Keratinocyte (primary cell): ENCODE measurements at places on chromosomes 11 and 22. TPM values are rescaled to one million over a fixed set of nuclear protein-coding genes. Genes with fewer than 3 reads are reported as not detected.

DNA sequence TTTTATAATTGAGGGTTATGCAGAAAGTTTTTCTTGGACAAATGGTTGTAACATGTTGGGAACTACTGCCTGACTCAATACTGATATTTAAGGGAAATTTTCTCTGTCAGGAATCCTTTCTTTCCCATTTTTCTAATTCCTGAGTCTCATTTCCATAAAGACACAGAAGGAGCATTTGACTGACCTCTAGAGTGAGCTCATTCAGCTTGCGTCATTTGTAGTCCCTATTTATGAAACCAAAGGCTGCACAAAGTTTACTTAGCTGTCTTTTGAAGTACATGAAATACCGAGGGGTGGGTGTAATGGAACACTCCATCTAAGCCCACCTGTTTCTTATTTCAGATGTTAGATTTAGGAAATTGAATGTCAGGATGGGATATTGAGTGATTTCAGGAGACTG, 359.5 kb upstream of the C11orf87 start:
- H3K36me3 ChIP-seq, result no peaks in the 10 kb centered on the region
- H3K27ac ChIP-seq, result no peak overlapping the region
- no peak overlapping the region for H3K4me3 ChIP-seq
- DNase-seq, result no peak
- H3K4me1 ChIP-seq, result no peaks in the 10 kb centered on the region
- no peaks in the 10 kb centered on the region for H3K27me3 ChIP-seq

DNA sequence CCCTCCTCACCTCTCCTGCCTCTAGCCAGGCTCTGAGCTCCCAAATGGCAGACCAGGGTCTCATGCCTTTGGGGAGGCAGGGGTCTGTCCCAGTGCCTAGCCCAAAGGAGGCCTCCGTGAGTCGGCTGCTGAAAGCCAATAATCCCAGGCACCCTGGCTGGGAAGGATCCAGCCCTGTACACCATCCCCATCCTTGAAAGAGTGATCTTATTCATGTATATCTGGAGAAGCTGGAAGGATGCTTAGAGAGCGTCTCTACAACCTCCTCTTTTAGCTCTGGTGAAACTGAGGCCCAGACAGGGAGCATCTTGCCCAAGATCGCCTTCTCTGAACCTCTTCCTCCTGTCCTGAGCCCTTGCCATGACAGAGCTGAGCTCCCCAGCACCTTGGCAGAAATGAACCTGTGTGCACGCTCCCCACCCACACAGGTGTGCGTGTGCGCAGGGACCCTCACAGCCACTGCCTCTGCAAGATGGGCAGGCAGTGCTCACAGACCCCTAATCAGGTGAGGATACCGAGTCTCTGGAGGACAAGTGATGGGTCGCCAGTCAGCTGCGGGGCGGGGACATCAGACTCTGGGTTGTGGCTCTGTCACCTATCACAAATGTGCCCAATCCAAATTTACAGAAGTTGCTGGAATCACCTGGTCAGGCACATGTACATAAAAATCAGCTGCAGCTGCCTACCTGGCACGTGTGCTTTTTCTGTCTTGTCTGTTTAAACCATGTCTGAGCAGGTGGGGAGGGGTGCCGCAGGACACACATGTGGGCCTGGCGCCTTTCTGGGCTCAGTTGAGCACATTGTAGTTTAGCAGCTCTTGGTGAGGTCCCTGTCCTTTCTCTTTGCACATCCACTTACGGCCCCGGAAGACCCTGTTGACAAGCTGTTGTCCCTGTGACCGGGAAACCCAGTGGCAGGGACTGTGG, 49.3 kb upstream of the WNT7B start:
- H3K4me3 ChIP-seq, result no peak overlapping the region
- H3K27me3 ChIP-seq, result peaks cover 14% of the 10 kb centered on the region
- no peak for DNase-seq

DNA sequence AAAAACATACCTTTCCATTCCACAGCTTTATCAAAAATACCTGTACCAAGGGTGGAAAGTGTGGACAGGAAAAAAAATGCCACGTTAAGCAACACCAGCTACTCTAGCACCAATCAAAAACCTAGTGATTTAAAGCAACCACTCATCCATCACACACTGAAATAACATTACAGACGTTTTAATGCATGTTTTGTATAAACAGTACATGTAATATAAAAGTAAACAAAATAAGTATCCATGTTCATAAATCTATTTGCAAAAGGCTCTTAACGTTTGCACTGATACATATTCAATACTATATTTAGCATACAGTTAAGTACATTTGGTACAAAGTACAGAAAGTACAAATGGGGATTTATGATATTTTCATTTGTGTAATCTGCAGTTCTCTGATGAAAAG, 38.7 kb downstream of the CHKA start:
- no peak overlapping the region for H3K4me3 ChIP-seq
- H3K27me3 ChIP-seq, result no peaks in the 10 kb centered on the region
- H3K27ac ChIP-seq, result no peak overlapping the region
- no peaks in the 10 kb centered on the region for H3K36me3 ChIP-seq
- no peaks in the 10 kb centered on the region for H3K4me1 ChIP-seq

GRCh38 chr22:50151571-50152537, 18.7 kb upstream of the PANX2 start:
- H3K27ac ChIP-seq, result no peak overlapping the region
- H3K4me1 ChIP-seq, result peaks cover 11% of the 10 kb centered on the region
- no peak for DNase-seq
- H3K27me3 ChIP-seq, result peaks cover 20% of the 10 kb centered on the region
- no peaks in the 10 kb centered on the region for H3K36me3 ChIP-seq

DNA sequence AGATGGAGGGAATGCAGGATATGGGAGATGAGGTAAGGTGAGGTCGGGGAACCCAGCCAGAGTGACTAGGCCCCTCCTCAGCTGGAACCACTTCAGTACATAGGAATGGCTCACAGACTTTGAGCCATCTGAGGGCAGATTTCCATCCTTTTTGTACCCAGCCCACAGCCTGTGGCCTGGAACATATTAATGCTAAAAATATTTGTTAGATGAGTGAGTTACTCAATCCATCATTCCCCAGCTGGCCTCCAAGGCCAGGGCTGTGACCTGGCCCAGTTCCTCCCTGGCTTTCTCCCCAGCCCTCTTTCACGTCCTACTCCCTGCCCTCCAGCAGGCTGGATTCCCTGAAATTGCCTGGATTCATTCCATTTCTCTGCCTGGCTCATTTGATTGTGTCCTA, 57.2 kb upstream of the PRDM11 start:
- no peak overlapping the region for H3K4me3 ChIP-seq
- H3K4me1 ChIP-seq, result peaks cover 55% of the 10 kb centered on the region
- DNase-seq, result no peak
- H3K27ac ChIP-seq, result peak overlapping the region; percentile 67

GRCh38 chr22:40046126-40046525, 51.4 kb downstream of the FAM83F start:
- no peak for DNase-seq
- no peak overlapping the region for H3K27ac ChIP-seq
- H3K27me3 ChIP-seq, result no peaks in the 10 kb centered on the region

- no peak overlapping the region for H3K27ac ChIP-seq
- DNase-seq, result no peak
- no peak overlapping the region for H3K4me3 ChIP-seq
- no peaks in the 10 kb centered on the region for H3K27me3 ChIP-seq
Observed at GRCh38 chr11:47411884-47412746, 3.7 kb downstream of the SLC39A13 start.

ADSL gene
- polyA plus RNA-seq, result 68.2 to 96.9 TPM (median 96.1 TPM) in 3 replicates

GRCh38 chr11:46737699-46738098, 18.7 kb downstream of the F2 start:
- H3K27me3 ChIP-seq, result no peaks in the 10 kb centered on the region
- no peak overlapping the region for H3K4me3 ChIP-seq
- H3K36me3 ChIP-seq, result peaks cover 11% of the 10 kb centered on the region
- no peaks in the 10 kb centered on the region for H3K4me1 ChIP-seq
- no peak for DNase-seq

DNA sequence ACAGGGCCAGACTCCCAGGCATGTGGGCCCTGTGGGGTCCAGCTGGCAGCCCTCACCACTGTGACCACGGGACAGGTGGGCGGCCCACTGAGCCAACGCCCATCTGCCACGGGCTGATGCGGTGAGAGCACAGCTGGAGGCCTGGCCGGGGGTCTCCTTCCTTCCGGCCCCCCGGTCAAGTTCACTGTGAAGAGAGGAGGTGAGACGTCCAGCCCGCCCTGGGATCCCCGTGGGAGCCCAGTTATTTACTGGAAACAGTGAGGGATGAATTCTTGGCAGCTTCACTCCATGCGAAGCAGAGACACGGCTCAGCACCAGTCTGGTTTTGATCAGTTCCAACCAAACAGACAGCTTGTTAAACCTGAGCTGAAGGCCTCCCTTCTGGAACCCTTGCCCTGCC, 38.7 kb downstream of the WNT11 start:
- DNase-seq, result no peak
- H3K27ac ChIP-seq, result no peak overlapping the region
- H3K4me1 ChIP-seq, result no peaks in the 10 kb centered on the region

- H3K4me1 ChIP-seq, result peaks cover 14% of the 10 kb centered on the region
- DNase-seq, result no peak
- H3K4me3 ChIP-seq, result no peak overlapping the region
- no peak overlapping the region for H3K27ac ChIP-seq
- H3K36me3 ChIP-seq, result no peaks in the 10 kb centered on the region
Observed at GRCh38 chr11:88359541-88359940, 22.0 kb upstream of the CTSC start.

- peaks cover 15% of the 10 kb centered on the region for H3K4me1 ChIP-seq
- H3K36me3 ChIP-seq, result no peaks in the 10 kb centered on the region
- H3K27ac ChIP-seq, result no peak overlapping the region
- no peak overlapping the region for H3K4me3 ChIP-seq
- peaks cover 16% of the 10 kb centered on the region for H3K27me3 ChIP-seq
- DNase-seq, result no peak
Observed at GRCh38 chr11:2207212-2207611, 35.6 kb upstream of the TH start.

POLR2L gene
- 145 to 308 TPM (median 245 TPM) in 3 replicates for polyA plus RNA-seq

DNA sequence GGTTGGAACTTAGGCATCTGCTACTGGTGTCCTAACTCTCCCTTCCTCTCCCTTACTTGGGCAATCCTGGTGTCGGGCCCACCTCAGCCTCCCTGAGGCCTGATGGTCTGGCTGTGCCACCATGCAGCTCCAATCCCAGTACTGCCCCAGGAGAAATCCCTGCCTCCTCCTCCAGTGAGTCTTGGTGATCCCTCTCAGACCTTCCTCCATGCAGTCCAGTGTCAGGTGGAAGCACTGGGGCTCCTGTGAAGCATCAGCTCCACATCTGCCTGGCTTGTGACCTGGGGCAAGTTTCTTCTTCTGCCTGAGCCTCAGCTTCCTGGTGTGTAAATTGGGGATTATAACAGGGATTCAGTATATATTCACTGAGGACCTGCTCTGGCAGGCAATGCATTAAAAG, 1.8 kb upstream of the PELI3 start:
- H3K27ac ChIP-seq, result no peak overlapping the region
- H3K27me3 ChIP-seq, result no peaks in the 10 kb centered on the region
- H3K4me3 ChIP-seq, result no peak overlapping the region
- no peak for DNase-seq
- H3K4me1 ChIP-seq, result peaks cover 7% of the 10 kb centered on the region

- no peak for DNase-seq
- H3K4me1 ChIP-seq, result no peaks in the 10 kb centered on the region
- H3K4me3 ChIP-seq, result no peak overlapping the region
- H3K36me3 ChIP-seq, result no peaks in the 10 kb centered on the region
Observed at GRCh38 chr11:1161410-1162137, 3.8 kb downstream of the MUC5AC start.

SCGB1C1 gene
- not detected in 3 replicates for polyA plus RNA-seq

ZNF280B gene
- 0.01 to 0.04 TPM in 2 of 3 replicates, not detected in the other for polyA plus RNA-seq

EHF gene
- polyA plus RNA-seq, result 64.1 to 74.7 TPM (median 64.2 TPM) in 3 replicates

DNA sequence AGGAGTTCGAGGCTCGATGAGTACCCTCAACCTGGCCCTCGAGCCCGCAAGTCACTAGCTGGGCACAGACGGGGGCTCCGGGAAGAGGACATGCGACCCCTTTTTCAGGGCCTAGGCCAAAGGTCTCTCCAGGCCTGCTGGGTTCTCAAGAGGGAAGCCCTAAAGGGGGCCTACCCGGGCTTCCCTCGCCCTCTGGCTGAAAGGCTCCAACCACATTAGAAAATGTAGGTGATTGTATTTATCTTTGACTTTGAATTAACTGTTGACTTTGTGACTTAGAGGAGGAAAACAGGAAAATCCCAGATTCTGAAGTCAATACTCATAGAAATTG, 7.3 kb upstream of the PAX6 start:
- peaks cover 100% of the 10 kb centered on the region for H3K27me3 ChIP-seq
- DNase-seq, result no peak
- no peak overlapping the region for H3K27ac ChIP-seq
- H3K4me1 ChIP-seq, result peaks cover 17% of the 10 kb centered on the region
- no peaks in the 10 kb centered on the region for H3K36me3 ChIP-seq

- no peak overlapping the region for H3K4me3 ChIP-seq
- peaks cover 3% of the 10 kb centered on the region for H3K4me1 ChIP-seq
- DNase-seq, result no peak
Observed at GRCh38 chr22:45103756-45104155, 60.0 kb upstream of the NUP50 start.

DNA sequence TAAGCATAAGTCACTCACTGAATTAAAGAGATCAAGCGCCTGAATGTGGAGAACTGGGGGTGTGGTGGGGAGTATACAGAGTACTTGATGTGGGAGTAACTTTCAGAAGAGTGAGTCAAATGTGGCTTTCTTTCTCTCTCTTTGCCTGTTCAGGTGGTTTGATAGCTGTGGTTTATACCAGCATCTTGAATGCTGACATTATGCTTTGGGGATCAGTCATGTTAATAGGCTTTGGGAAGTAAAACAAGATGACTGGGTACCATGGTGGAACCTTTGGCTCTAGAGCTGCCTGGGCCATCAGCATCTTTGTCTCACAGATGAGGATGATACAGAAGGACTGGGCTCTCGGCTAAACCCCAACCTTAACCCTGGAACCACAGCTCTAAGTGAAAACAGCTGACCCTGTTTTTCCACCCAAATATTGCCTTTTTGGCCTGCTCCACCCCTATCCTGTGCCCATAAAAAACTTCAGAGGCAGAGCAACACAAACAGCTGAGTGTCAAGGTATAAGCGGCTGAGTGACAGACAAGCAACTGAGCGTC, 58.2 kb upstream of the GNAZ start:
- no peaks in the 10 kb centered on the region for H3K4me1 ChIP-seq
- H3K36me3 ChIP-seq, result no peaks in the 10 kb centered on the region
- H3K27me3 ChIP-seq, result peaks cover 8% of the 10 kb centered on the region
- DNase-seq, result no peak

DNA sequence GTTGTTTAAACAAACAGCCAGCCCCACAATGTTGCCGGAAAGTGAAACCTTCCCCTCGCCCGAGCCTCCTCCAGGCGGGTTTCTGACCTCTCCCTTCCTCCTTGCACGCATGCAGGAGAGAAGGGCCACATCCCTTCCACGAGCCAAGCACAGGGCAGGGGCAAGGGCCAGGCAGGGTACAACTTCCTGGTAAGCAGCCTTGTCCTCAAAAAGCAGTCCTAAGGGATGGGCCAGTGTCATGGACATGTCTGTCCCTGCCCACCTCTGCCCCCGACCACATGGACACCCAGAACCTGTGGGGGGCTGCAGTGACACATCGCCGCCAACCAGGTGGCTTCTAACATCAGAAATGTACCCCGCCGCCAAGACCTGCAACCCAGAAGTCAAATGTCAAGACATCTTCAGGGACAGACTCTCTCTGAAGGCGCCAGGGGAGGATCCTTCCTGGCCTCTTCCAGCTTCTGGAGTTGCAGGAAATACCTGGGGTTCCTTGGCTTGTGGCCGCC, 145.3 kb downstream of the CRYBB2 start:
- no peak overlapping the region for H3K4me3 ChIP-seq
- no peak for DNase-seq
- peaks cover 8% of the 10 kb centered on the region for H3K4me1 ChIP-seq
- H3K27ac ChIP-seq, result no peak overlapping the region
- peaks cover 2% of the 10 kb centered on the region for H3K36me3 ChIP-seq

- H3K36me3 ChIP-seq, result peaks cover 77% of the 10 kb centered on the region
- H3K4me1 ChIP-seq, result peaks cover 12% of the 10 kb centered on the region
- peak overlapping the region; percentile 17 for H3K27ac ChIP-seq
- H3K4me3 ChIP-seq, result no peak overlapping the region
Observed at GRCh38 chr11:12206529-12206928, 96.1 kb downstream of the MICAL2 start.
